ENCODE measurements at places on chromosomes 5 and 9.

- peak; percentile 67 for DNase-seq
Observed at GRCh38 chr5:67773411-67774266, 441.9 kb upstream of the PIK3R1 start.

GRCh38 chr9:131874916-131875670 lies 135.2 kb upstream of the RAPGEF1 start:
- DNase-seq: no peak

DNA sequence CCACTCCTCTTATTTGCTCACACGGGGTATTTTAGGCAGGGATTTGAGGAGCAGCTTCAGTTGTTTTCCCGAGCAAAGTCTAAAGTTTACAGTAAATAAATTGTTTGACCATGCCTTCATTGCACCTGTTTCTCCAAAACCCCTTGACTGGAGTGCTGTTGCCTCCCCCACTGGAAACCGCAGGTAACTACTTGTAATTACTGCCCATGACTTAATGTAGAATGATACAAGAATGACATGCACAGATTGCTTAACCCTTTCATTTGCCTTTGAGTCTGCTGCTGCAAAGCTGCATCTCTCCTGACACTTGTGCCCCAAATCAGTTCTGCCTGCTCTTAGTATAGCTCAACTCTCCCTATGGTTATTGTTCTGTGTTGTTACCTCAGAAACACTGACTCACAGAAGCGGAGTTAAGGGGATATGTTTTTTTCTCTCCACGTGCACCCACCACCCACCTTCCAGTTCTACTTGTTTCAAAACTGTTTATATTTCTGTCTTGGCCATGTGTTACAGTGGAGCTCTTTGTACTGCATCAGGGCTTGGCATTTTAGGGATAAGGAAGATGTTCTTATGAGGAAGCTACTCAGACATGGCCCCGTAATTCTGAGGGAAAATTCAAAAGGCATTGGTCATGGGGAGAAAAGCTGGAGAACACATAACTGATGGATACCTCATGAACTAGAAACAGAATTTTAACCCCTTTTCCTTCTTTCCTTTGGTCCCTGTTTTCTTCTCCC lies 2.3 kb downstream of the ADRB2 start:
- DNase-seq: no peak

DNA sequence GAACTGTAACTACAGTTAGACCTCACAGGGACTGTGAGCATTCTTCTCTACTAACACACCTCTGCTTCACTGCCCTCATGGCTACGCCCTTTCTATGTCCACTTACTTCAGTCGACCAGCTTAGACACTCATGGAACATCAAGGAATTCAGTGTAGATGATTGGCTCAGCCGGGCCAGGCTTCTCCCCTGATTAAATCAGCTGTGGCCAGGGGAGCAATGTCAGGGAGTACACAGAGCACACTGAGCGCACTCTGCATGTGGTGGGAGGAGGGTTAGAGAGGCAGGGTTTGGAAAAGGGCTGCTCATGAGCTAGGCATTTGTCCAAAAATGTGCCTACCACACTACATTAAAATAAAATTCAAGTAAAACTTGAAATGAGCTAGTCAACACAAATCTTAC lies 400.5 kb downstream of the ARRDC3 start:
- peak; percentile 63 for DNase-seq

DNA sequence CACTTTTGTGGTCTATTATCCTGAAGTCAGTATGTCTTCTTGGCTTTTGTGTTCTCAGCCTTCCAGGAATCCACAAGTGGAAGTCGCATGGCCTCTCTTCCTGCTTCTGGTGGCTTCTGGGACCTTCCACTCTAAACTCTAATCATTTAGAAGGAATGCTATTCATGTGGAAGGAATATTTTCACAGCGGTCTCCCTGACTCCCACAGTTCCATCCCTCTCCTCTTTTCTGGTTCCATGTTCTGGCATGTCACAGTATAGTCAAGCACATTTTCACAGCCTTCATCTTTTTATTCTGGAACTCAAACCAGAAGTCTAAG lies 7.3 kb upstream of the RAI14 start:
- no peak for DNase-seq

DNA sequence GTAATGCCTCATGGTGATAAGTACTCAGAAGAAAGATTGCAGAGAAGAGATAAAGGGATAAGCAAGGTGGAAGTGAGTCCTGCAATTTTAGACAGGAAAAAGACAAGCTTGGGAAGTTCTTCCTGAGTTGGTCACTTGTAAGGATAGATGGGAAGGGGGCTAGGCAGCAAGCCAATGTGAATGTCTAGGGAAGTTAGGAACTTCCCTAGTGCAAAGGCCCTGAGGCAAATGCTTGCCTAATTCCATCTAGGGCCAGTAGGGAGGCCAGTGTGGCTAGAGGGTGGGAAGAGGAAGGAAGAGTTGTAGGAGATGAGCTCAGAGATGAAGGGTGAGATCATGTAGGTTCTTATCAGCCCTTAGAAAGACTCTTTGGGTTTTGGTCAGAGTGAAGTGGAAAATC lies 206.6 kb downstream of the MAT2B start:
- DNase-seq: no peak

DNA sequence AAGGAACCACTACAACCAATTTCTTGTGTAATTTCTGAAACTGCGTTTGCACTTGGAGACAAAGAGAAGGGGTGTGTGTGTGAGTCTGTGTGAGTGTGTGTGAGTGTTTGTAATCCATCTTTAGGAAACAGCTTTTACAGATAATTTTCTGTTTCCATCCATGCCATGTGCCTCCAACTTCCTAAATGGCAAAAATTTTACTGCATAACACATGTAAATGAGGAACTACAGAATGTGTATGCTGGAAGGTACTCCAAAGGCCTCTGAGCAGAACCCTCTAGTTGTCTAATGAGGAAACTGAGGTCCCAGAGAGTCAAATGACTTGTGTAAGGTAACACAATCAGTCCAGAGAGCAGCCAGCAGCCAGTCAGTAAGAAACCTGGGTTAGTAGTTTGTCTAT lies 20.8 kb downstream of the MAMDC2 start:
- no peak for DNase-seq

DNA sequence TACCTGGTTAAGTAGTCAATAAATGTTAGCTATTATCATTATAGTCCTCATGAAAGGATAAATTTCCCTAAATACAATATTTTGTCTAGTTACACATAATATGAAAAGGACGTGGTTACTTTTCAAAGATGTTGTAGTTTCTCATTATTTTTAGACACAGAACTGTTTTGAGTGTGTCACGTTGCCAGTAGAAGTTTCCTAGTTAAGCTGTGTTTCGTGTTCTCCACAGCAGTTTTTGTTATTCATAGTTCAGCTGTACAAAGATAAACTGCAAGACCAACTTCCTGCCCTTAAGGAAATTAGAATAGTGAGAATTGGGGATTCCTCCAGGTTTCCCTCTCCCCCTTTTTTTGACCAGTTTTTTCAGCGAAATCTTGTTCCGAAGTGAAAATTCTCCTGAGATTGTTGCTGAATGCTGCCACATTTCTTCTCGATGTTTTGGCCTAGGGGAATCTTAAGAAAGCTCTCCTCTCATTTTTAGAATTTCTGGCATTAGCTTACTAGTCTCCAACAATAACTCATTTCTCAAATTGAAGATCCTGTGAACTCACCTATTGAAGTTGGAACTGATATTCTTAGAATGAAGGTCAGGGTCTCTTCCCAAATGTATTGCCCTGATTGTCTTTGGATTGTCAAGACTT lies 176.1 kb downstream of the PAM start:
- no peak for DNase-seq

DNA sequence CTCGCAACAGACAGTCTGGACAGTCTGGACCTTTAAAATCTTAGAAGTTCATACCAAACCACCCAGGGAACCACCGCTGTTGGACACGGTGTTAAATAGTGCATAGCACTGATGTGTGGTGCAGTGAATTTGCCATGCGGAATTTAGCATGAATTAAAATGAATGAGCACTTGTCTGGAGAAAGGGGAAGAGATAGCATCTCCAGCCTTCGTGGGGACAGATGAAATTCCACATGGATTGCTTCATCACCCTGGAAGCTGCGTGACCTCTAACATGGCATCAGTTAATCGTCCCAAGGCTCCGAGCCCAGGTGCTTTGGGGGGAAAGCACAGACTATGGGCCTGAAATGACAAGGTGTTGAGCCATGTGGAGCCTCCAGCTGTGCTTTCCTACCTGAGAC lies 91.4 kb downstream of the ADAMTS16 start:
- no peak for DNase-seq

DNA sequence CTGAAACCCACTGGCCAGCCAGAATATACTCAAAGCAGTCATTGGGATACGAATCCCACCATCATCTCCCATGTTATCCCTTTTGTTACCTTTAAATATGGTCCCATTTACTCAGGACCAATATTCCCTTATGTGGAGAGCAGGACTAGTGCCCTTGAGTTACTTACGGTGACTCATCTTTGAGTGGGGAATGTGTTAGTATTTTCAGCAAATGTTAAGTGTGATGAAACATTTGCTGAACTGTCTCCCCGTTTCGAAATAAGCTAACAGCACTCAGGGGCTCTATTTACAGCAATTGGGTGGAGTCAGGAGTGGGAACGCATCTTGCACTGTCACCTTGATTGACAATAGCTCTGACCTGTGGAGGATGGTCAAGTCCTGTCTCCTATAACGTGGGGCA lies 67.4 kb downstream of the CTSL start:
- peak; percentile 92 for DNase-seq

GRCh38 chr9:82284758-82285157 lies 296.2 kb downstream of the SPATA31D1 start:
- DNase-seq: no peak

DNA sequence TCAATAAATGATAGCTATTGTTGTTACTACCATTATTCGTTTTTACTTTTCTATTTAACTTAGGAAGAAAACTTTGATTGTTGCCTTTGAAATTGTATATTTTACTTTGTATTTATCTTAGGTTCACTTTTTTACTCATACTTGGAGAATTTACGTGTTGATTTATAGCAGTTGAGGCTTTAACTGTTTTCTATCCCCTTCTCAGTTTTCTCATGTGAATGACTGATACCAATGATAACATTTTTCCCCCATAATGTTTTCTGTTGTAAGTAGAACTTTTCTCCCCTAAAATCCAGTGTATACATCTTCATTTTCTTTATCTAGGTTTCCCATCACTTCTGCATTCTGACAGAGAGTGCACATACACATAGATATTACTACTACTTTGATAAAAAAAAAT lies 54.4 kb downstream of the FSD1L start:
- DNase-seq: no peak

- no peak for DNase-seq
Observed at GRCh38 chr5:96067251-96067650, 105.6 kb upstream of the ELL2 start.

DNA sequence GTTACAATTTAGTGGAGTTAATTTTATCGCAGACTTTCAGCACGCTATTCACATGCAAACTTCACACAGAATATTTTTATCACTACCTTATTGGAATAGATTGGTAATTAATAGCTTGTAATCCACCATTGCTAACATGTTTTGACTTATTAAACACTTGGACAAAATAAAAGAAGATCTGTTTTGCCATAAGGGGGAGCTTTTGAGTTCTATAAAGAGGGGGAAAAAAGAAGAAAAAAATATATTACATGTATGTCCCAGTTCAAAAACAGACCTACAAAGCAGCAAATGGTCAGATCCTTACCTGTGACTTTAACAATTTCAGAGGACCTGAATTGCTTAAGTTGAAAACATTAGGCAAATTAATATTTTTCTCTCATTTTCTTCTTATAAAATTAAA lies 1.2 kb upstream of the PAPPA start:
- DNase-seq: peak; percentile 76

DNA sequence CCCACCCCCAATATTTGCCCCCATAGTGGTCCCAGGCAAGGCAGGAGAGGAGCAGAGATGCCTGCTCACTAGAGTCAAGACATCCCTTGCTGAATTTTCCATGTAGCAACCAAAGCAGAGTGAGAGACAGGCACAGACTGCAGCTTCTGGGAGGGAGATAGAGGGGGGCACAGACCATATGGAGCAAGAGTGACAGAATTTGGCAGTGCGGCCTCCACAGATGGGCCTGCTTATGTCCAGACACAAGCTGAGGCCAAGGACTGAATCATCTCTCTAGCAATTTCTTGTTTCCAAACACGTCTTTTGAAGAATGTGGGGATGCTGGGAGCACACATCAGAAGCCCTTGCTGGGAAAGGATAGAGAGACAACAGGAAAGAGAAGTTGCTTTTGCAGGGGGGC lies 53.0 kb upstream of the ALDH1B1 start:
- DNase-seq: peak; percentile 55

- no peak for DNase-seq
Observed at GRCh38 chr9:137123468-137123837, 8.9 kb upstream of the DPP7 start.

- DNase-seq: peak; percentile 65
Observed at GRCh38 chr9:109316207-109316640, 4.6 kb downstream of the EPB41L4B start.

- no peak for DNase-seq
Observed at GRCh38 chr9:16154521-16155078, 601.8 kb downstream of the CCDC171 start.

DNA sequence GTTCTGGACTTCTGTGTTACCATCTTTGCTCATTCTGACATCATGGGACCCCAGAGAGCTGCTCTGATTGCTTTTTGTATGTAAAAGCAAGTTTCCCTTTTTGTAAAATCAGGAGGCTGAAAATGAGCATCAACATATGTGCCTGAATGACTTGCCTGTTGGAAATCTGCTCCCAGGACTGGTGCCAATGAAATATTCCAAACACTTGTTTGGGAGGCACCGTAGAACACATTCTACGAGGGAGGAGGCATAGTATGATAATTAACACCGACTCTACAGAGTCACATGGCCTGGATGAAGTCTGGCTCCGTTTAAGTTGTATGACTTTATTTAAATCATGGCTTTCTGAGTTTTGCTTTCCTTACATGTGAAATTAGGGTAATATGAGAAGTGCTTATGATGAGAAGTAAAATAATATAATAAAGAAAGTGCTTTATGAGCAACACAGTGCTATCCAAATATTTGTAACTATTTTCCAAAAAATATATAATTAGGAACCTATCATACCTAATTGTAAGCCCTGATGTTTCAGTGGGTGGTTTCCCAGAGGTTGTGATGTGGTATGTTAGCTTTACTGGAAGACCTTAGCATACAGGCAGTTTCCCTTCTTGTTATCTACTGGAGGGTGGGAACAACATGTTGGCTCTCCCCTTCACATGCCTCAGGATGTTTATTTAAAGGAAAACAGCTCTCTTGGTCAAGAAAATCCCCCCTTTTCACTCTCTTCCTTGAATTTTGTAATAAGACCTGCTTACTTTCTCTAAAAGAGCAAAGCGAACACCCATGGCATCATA lies 238.1 kb downstream of the FBXL7 start:
- peak; percentile 39 for DNase-seq

Data from cardiac fibroblast (primary cell).